ENCODE measurements at places on chromosomes 7 and 10.
A peak's percentile ranks its signal among the peaks of the same experiment; 100 is the strongest.

- peak; percentile 5 for DNase-seq
Measured at GRCh38 chr7:119175911-119176627, 951.6 kb downstream of the ANKRD7 start.

DNA sequence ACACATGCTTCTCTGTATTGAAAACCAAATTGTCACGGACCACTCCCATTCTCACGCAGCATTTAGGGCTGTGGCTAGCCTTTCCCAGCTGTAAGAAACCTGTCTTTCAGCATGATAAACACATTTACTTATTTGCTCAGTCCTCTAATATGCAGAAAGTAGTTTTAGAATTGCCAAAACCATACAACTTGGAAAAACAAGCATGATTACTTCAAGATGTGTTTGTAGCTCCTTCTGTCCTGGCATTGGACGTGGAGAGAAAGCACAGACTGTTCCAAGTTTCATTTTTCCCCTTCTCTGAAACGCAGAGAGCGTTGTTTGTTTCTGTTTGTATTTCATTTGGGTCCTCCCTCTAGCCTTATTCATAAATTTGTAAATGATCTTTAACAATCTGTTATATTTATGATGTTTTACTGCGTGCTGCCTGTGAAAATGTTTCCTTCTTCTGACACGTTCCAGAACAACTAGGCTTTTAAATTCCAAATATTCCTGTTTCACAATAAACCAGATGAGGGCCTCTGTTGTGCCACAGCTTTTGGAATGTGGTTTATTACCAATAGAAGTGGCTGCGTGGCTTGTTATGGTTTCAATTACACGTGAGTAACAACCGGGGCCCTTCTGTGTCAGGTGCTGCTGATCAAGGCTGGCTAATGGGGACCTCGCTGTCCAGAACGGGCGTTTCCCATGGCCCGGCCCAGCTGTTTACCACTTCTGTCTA, 26.1 kb downstream of the MNX1 start:
- DNase-seq = no peak

GRCh38 chr7:117019786-117020590, 66.7 kb downstream of the ST7 start:
- no peak for DNase-seq

DNA sequence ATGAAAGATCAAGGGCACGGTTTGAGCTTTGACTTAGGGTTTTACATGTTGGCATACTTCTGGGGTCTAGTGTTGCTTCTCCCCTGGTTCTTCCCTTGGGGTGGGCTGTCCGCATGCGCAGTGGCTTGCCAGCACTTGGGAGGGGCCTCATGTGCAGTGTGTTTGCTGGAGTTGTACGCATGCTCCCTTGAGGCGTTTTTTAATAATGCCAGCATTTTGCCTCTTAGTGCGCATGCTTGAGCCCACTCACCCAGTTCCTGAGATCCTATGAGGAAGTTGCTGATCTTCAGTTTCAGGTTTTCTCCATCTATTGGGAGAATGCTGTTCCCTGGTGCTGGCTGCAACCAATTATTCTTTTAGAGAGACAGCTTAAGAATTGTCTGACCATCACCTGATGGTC, 113.4 kb upstream of the GPR141 start:
- no peak for DNase-seq

DNA sequence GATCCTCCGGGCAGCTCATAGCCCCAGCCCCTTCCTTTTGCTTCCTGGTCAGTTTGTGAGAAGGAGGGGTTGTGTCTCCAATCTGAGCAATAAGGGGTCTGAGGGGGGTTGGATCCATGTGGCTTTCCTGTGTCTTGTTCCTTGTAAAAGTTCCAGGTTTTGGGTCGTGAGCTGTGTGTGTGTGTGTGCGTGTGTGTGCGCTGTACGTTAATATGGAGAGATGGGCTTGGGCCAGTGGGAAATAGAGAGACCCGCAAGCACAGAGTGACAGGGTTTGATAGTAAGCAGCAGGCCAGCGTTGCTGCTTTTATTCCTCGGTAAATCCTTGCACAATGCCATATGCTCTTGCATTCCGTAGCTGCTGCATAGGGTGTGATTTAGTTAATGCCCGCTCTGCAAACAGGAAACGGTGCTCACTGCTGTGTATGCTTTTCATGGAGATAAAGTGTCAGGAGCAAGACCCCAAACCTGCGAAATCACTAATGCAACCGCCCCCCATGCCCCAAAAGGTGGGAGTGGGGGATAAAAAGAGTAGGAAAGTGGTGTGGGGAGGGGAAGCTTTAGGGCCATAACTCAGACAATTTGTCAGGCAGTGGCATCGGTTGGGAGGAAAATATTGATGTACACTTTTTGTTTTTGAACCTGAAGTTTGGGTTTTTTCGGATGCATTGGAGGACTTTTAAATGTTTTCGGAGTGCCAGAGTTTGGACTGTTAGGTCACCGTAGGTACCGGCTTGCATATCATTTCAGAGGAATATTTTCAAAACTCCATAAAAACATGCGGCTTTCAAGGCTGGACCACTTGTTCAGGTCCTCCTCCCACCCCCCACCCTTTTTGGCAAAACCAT, 108.7 kb downstream of the TCF7L2 start:
- no peak for DNase-seq

- no peak for DNase-seq
Measured at GRCh38 chr10:133282846-133283390, 6.2 kb upstream of the ADAM8 start.
